Endodermal cell (in vitro differentiated cells): ENCODE measurements at places on chromosomes 4 and X. TPM values are rescaled to one million over a fixed set of nuclear protein-coding genes. Genes with fewer than 3 reads are reported as not detected.

GRCh38 chr4:76485450-76485849 lies 50.4 kb downstream of the SHROOM3 start:
- DNase-seq = peak; percentile 52

The DMRTC1 gene
- total RNA-seq = 0.31 to 0.36 TPM in 2 of 3 replicates, not detected in the other

The PFKFB1 gene
- total RNA-seq = 0.55 TPM in 1 of 2 replicates, not detected in the other

The TLL1 gene
- 3.8 and 6.4 TPM in 2 replicates for total RNA-seq

The FAM184B gene
- 0.09 TPM in 1 of 3 replicates, not detected in the others for total RNA-seq

DNA sequence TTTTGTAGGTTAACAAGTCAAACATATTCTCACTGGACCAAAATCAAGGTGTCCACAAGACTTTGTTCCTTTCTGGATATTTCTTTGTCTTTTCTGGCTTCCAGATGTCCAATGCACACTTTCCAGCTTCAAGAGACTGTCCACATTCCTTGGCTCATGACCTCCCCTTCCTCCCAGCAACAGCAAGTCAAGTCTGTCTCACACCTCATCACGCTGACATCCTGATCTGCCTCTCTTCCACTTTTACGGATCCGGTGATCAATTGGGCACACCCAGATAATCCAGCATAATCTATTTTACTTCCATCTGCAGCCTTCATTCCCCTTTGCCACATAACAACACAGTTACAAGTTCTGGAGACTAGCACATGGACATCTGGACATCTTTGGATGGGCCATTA lies 9.6 kb downstream of the TIFA start:
- no peak for DNase-seq

DNA sequence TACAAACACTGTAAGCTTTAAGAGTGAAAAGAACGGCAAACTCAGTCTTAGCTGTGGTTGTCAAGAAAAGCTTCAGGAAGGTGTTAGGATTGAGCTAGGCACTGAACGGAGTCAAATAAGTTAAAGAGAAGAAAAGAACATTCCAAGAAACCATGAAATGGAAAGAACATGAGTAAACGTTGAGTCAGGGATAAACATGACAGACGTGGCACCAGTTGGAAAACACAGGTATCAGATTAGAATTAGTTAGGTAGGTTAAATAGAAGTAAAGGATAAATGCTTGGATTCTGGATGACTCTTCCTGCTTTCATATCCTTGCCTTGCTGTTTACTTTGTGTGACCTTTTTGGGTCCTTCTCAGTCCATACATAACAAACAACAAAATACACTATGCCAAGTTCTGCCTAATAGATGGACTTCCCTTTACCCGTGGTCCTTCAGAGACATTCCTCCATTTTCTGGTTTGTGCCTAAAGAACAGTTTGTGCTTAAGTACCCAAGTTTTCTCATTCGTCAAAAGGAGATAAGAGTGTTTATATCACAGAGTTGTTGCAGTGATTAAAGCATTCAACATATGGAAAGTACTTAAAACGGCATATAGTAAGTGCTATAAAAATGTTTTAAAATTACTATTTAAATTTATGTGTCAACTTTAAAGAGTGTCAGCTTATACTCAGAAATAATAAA lies 446.9 kb downstream of the TMA16 start:
- DNase-seq = no peak

DNA sequence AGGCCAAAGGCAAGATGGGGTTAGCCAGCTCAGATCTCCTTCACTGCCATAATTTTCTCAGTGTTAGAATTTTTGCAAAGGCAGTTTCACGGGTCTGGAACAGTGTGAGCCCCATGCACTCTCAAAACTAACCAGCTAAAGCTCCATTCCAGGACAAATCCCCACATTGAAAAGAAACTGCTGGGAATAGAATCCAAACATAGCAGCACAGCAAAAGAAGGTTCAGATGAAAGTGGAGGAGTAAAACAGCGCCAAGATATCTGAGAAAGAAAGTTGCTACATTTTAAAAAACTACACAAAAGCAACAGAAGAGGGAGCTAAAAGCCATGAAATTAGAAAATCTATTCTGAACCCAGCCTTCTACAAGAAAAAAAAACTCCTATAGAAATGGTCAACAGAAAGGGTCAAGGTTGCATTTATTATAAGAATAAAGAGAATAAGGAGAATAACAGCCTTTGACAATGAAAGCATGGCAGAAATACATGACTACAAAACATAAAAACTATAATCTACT lies 39.6 kb upstream of the SLC7A3 start:
- no peak for DNase-seq

- peak; percentile 55 for DNase-seq
Observed at GRCh38 chrX:30957753-30958152, 68.7 kb upstream of the TAB3 start.

DNA sequence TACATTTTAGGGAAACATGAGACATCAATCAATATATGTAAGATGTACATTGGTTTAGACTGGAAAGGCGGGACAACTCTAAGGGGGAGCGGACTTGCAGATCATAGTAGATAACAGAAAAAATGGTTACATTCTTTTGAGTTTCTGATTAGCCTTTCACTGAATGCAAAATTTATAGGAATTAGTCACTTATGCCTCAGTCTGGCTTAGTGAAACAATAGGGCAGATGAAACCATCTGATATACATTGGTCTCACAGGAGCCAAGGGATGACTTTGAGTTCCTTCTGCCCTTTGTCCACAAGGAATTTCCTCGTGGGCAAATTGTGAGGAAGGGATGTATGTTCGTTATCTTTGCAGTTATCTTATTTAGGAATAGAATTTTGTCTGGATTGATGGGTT lies 128.2 kb downstream of the ARSF start:
- no peak for DNase-seq

The F11 gene
- not detected in 2 replicates for total RNA-seq

DNA sequence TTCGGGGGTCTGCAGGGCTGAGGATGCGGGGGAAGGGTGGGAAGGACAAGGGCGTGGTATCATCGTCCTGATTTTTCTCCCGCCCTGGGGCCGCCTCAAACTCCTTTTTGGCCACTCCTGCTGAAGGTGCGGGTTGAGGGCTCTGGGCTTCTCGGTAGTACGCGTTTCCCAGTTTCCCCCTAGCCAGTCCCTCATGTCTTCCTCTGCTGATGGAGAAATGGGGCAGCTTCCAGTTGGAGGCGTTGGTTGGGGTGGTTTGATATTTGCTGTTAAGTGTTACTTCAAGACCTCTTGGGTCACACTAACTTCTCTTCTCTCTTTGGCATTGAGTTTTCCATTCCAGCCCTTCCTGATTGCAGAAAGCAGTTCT lies 482 bp downstream of the GSTCD start:
- no peak for DNase-seq

The DUSP9 gene
- total RNA-seq = 0.17 to 3.2 TPM (median 0.18 TPM) in 3 replicates

GRCh38 chrX:5341902-5342301 lies 886.8 kb downstream of the NLGN4X start:
- DNase-seq = no peak

The VMA21 gene
- 34.5 to 54.7 TPM (median 53.3 TPM) in 3 replicates for total RNA-seq

DNA sequence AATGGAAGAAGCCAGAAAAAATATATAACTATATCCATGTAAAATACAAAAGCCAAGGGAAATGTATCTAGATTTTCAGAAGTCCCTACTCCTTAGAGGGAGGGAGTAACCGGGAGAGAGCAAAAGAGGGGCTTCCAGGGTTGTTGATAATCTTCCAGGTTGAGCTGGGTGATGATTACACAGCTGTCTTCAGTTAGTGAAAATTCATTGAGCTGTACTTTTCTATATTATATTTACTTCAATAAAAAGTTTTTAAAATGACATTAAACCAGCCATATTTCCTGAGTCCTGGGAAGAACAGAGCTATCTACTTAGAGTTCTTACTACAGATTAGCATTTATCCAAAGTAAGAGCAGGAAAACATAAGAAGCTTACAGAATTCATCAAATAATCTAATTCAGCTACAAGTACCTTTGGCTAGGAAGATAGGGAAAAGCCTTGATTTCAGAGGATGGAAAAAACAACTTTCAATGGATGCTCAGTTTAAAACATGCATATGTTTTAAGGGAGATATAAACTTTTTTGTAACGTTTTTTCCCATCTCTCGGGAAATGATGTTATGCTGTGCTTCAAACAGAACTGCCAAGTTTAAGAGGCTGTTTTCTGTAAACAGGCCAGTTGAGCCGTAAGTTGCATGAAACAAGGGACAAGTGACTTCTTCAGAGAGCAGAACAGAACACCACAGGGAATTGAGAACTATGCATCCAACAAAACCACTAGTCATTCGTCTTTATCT lies 204.6 kb downstream of the SCFD2 start:
- no peak for DNase-seq
